Stimulated activated CD8-positive, alpha-beta memory T cell treated with anti-CD3 and anti-CD28 coated beads, Interleukin-4, amount 100 ng/mL, for 1 hour (primary cell): ENCODE measurements at places on chromosomes 5 and 9.

DNA sequence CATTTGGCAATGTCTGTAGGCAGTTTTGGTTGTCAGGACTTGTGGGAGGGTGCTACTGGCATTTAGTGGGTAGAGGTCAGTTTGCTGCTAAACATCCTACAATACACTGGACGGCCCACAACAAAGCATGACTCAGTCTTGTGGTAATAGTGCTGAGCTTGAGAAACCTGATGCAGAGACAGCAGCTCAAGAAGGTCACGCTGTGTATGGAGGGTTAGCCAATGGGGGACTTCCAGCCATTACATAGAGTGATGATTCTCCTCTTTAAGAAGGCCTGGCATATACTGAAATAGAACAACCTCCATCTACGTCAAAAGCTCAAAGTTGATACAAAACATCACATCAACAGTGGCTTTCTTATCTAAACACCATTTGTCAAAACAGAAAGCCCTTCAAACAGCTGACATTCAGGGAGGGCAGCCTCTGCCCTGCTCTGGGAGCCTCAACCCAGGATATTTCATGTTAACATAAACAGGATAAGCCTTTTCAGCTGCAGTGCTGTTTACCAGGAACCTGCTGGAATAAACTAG is 143.0 kb downstream of the GPBP1 start:
- no peak for DNase-seq

GRCh38 chr9:110996436-110997220 is 41.6 kb downstream of the LPAR1 start:
- DNase-seq: no peak

- no peak for DNase-seq
Observed at GRCh38 chr5:69024241-69024651, 69.6 kb upstream of the SLC30A5 start.

DNA sequence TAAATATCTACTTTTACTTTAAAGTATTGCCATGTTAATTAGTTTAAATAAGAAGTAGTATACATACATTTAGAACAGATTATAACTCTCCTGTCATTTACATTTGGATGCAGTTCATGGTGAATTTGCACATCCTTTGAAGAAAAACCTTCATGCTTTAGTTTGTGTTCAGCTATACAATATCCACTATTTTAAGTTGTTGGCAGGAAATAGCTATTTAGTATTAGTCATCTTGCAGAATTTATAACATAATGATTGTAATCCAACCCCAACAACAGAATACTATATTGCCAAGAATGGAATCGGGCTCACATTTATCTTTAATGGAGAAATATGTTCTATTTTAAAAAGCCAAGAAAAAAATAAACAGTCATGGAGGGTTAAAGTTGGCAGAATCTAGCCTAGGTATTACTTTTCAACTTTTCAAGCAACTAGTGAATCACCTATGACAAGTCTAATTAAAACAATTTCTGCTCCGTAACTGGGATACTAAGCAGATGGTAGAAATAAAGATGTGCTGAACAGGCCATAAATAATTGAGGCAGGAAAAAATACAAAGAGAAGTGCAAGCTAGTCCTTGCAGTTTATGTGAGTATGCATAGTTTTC is 1170.6 kb upstream of the NUDT12 start:
- no peak for DNase-seq

GRCh38 chr9:23635276-23635675 is 190.8 kb downstream of the ELAVL2 start:
- DNase-seq: no peak

- DNase-seq: no peak
Observed at GRCh38 chr5:96374653-96375052, 58.4 kb downstream of the PCSK1 start.

DNA sequence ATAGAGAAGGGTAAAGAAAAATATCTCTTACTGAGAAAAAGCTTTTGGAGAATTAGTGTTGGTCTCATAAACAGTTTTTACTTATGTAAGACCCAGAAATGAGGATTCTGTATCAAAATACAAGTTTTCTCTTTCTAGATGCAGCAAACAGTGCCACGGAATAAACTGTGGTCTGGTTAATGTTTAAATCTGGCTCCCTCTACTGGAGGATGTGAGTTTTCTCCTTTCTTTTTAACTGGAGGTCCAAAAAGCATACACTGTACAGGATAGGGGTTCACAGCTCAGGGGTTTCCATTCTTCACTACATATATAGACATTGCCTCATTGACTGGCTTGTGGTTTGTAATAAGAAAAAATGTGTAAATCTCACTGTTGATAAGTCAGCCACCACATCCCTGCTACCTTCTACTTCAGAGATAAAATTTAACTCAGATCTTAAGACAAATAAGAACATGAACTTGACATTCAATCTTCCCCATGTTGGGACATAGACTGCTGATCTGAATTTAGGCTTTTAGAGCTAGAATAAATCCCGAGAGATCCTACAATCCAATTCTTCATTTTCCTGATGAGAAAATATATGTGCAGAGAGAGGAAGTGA is 98.9 kb downstream of the CFAP95 start:
- DNase-seq: no peak

DNA sequence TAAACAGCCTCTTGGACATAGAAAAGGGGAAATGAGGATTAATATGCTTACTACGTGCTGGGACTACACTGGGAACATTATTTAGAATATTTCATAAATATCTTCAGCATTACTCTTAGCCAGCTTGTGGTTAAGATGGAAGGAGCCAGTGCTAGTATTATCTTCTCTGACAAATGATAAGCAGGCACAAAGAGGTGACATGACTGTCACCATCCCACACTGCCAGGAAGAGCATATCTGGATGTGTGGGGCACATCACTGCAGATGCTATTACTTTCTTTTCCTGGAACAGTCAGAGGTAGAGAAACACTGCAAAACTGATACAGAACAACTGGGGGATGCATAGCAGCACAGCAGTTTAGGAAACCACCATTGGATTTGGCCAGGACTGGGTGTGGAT is 281.0 kb upstream of the TNC start:
- no peak for DNase-seq

GRCh38 chr5:172853355-172853975 is 19.4 kb downstream of the ERGIC1 start:
- no peak for DNase-seq

- no peak for DNase-seq
Observed at GRCh38 chr5:154466147-154466546, 11.9 kb downstream of the HAND1 start.

DNA sequence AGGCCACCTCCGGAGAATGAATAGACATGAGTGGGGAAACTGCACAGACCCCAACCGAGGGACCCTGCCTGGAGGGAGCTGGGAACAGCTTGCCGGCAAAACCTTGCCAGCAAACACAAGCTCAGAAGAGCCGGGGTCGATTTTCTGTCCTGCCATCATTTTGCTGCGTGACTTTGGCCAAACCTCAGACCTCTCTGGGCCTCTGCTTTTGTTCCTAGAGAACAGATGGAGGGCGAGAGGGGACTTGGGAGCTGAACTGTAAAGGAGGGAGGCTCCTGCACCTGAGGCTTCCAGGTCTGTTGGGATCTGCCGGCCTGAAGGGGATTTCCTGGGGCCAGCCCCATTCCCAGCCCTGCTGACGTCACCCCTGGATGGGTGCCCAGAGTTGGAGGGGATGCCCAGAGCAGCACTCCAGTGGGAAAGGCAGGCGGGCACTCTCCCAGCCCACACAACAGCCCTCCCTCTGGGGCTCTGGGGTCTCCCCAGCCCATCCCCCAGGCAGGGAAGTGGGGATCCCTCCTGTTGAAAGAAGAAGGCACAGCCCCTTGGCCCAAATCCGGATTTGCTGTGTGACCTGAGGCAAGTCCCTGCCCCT is 40.4 kb upstream of the SYNPO start:
- DNase-seq: no peak

DNA sequence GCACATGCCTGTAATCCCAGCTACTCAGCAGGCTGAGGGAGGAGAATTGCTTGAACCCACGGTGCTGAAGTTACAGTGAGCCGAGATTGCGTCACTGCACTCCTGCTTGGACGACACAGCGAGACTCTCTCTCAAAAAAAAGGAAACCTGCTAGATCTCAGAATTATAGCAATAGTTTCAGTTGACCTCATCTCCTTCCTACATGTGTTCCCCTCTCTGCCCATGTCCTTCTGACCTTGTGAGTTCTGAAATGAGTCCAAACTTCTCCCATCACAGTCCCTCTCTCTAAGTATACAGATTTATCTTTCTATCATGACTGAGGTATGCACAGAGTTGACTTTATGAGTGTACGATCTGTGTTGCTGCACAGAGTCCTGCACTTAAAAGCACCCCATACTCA is 44.6 kb upstream of the SHOC1 start:
- no peak for DNase-seq
